AG08396 (cell line): ENCODE measurements at places on chromosomes 4 and X.
A peak's percentile ranks its signal among the peaks of the same experiment; 100 is the strongest.

DNA sequence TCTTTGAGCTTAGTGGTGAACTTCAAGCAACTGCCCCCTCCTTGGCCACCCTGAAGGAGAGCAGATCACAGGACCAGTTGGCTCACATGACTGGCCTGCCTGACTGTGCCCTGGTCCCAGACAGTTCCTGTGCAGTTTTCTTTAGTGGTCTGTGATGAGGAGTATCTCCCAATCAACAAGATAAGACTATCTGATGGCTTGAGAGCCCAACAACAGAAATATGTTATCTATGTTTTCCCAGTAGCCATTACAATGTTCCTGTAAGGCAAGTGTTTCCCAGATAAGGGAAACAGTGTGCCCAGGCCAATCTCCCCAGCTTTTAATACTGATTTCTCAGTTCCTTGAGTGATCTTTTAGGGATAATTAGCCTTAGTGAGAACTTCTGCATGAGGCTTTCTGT, 14.2 kb upstream of the TIMM8A start:
- no peak for DNase-seq

DNA sequence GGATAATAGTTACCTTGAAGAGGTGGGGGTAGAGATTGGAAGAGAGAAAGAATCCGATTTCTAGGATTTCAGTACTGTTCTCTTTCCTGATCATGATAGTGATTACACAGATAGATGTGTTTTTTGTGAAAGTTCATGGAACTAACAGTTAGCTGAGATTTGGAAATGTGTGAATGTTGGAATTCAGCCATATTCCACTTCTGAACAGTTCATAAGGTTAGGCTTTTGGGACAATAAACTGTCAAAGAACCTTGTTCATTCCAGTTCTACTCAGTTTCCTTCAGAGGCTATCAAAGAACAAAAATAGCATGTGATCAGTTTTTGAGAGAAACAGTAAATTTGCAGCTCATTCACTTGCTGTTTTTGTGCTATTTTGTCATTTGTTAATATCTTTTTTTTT, 43.6 kb downstream of the RUFY3 start:
- DNase-seq, result no peak

DNA sequence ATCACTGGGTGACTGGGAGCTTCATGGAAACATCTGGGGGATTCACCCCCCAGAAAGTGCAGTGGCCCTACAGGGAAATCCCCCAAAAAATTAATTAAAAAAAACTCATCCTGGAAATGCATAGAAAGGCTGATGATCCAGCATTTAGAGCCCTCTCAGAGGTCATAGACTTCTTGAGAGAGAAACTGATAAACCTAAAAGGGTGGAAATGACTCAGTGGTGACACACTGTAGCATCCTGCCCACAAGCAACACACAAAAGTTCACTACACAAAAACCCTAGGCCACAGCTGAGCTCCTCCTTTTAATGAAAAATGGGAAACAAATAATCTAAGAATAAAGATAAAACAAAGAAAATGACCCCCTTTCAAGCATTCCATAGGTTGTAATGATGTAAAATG, 911.5 kb downstream of the GLUD2 start:
- no peak for DNase-seq

GRCh38 chr4:163738521-163738920, 244.0 kb downstream of the TMA16 start:
- no peak for DNase-seq

GRCh38 chr4:98951710-98952109, 22.8 kb upstream of the EIF4E start:
- DNase-seq, result no peak

- no peak for DNase-seq
These were observed 106.4 kb upstream of the FAM241A start for GRCh38 chr4:112038861-112039260.

DNA sequence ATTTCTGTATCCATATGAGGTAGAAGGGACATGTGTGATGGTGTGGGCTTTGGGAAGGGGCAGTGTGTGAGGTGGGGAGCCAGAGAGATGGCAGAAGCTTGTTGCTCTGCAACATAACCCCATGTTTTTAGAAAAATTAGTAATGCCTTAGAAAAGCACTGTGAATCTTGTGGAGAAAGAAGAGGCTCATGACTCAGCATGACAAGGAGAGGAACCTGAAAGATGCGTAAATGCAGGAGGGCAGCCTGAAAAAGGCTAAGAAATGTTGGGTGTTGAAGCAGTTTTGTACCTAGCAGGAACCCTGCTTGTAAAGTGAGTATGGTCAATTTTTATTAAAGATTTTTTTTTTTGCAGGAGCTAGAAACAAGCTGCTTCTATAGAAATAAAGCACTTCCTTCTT, 59.8 kb downstream of the ARSJ start:
- no peak for DNase-seq

DNA sequence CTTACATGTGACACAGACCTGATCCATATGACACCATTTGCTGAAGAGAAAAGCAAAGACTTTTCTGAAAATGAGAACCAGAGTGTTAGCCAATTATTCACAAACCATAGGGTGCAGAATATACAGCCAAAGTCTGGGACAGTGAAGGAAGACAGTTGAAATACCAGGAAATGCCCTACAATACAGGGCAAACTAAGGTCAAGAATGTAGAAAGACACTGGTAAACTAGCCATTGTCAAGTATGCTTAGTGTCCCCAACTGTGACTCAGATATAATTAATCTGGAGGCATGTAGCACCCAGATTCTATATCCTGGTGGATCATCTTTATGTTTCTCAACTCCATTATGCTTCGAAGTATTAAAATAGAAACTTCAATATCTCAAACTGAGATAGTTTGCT, 200.9 kb upstream of the FSTL5 start:
- no peak for DNase-seq

DNA sequence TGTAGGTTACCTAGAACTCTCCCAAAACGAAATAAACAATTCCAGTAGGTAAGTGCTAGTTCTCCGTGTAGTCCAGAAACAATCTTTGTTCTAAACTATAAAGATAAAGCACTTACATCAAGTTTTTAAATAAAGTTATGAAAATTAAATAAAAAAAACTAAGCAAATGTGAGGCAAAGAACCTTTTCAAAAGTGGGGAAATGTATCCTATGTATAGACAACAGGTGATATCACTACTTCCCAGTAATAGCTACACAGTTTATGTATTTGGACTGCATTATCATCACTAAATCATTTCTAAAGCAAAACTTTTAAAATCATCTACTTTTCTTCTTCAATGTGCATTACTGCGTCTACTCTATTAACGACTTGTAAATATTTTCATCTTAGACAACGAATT, 2.0 kb downstream of the YTHDC1 start:
- DNase-seq, result no peak

GRCh38 chrX:51697397-51697796, 12.9 kb upstream of the CENPVL1 start:
- no peak for DNase-seq

GRCh38 chrX:17527135-17527701, 152.2 kb downstream of the NHS start:
- no peak for DNase-seq

DNA sequence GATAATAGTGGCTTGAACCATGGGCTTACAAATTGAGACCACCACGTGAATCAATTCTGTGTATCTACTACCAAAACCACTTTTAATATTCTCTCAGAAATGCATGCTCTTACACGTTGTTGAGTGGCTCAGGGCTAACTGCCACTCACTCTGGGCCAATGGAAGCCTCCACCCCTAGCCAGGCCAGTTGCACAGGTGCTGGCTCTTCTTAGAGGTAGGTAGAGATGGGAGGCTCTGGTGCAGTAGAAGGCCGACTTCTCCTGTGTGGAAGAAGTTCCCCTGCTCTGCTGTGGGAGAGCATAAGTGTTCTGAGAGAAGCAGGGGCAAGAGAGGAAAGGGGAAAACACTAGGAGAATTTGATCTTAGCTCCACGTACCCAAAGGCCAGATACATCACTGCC, 25.0 kb upstream of the BBS12 start:
- DNase-seq, result no peak

GRCh38 chrX:39985551-39985950, 112.2 kb downstream of the BCOR start:
- DNase-seq, result no peak

DNA sequence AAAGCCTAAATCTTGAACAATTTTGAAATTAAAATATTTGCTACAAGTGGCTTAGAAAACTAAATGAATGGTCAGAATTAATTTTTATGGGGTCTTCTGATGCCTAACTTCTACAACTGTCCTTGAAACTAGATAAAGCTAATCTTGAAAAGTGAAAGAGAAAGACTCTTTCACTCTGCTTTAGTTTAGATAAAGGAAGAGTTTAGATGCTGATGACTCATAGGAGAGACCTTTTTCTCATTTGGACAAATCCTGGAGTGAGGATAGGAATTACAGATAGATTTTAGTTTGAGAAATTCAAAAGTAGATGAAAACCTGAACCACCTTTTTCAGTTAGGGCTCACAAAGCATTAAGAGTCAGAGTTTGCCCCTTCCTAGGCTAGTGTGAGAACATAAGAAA, 342.3 kb upstream of the GRID2 start:
- DNase-seq, result no peak

DNA sequence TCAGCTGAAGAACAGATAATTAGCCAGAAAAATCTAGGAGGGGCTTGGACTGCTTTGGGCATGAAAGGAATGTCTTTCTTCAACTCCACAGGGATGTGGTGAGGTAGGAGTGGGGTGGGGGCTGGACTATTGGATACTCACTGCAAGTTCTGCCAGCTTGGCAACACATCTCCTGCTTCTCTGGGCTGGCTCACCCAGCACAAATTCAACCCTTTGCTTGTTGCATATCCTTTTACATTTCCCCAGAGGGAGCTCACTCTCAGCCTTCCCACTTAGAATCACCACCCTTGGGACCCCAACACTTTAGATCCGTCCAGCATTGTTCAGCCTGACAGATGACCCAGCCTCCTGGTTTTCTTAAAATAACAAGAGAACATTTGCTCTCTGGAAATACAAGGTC, 120.6 kb downstream of the KDR start:
- no peak for DNase-seq

DNA sequence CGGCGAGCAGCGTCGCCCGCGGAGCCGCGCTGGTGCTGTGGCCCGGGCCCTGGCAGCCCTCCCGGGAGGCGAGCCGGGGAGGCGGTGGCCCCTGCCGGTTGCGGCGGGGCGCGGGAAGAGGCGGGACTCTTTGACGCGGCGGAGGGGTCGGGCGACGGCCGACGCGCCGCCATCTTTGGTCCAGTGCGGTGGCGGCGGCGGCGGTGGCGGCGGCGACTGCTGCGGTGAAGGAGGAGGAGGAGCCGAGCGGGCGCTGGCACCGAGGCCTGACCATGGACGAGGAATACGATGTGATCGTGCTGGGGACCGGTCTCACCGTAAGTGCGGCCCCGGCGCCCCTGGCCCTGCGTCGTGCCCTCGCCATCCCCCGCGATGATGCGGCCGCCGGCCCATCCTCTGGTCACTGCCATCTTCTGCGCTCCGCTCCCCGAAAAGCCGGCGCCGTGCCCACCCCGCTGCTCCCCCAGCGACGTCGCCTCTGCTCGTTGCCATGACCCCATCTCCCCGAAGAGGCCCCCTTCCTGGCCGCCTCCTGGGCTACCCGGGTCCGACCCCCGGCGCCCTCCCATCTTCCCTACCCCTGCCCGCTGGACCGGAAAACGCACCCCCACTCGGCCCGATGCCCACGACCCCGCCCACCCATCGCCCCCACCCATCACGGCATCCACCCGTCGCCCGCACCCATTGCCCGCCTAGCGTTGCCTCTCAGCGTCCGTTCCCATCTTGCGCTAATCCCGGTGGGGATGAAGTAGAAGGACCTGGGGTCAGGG, at the start of gene GDI1:
Gene GDI1 (plus strand): TSS at position 172 of the 770 bp plus-strand sequence. CDS start 101 bp downstream, at position 273.
- peak; percentile 74 for DNase-seq

DNA sequence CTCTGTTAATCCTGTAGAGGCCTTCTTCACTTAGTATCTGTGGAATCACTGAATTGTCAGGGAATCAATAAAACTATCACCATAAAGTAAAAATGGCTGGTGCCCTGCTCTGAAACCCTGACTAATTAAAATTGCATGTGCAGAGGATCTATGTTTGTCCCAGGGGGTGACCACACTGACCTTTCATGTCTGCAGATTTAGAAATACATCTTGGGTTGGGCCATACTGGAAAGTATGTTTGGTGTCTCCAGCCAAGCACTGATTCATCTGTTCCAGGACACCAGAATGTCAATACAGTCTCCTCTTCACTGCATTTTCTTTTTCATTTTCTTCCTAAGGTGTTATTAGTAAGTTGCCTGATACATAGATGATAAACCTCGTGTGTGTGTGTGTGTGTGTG, 490.9 kb upstream of the INTU start:
- peak; percentile 41 for DNase-seq

DNA sequence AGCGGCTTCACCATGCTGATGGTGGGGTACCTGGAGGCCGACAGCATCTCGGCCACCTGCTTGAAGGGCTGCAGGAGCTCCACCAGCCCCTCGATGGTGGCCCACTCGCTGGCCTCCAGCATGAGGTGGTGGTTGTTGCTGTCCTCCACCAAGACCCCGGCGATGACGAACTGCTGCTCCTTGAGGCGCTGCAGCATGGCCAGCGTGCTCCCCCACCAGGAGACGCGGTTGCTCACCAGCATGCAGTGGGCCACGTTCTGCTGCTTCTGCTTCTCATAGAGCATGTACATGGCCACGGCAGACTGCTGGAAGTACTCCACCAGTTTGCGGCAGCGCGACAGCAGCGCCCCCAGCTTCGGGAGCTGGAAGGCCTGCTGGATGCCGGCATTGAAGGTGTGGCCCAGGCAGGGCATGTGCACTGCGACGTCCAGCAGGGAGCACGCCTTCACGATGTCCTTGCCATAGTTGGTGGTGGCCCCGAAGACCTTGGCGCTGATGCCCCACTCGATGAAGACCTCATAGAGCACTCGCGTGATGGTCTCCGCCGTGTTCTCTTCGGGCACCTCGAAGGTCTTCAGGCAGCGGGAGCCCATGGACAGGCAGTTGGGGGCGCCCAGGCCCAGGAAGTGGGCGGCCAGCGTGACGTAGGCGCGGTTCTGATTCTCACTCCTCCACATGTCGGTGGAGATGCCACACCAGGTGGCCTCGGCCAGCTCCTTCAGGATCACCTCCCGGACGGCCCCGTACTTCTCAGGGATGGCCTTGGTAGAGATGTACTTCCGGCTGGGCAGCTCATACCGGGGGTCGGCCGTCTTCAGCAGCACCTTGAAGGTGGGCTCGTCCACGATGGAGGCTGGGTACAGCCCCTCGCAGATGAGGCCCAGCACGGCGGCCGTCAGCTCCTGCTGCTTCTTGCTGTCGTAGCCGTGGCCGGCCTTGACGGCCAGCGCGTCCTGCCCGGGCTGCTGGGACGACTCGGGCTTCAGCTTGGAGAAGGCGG, 11.0 kb downstream of the DHRSX start:
- DNase-seq, result no peak

DNA sequence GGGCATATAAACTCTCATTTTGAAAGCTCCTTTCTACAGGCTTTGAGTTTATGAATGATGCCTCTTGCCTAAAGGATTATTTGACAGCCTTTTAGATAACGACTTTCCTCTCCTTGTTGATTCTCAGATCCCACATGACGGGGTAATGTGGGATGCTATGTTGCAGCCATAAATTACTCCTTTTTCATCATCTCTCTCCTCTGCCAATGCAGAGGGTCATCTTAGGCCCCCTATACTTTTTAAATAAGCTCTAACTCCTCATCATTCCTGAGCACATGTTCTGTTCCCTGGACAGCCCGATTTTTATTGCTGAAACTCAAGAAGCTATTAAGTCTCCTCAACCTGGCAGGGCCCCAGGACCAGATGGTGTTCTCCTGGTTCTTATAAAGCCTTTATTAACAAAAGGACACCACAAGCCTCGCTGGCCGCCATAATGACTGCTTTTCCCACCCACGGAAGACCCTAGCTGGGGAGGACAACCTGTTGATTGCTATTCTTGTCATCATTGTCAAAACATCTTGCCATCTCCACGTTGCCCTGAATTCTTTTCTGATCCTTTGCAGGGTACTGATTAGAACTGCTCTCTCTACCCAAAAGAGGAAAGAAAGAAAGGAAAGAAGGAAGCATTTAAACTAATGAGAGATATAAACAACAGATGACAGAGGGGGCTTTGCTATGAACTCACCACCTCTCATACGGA, 150.7 kb downstream of the DHX15 start:
- no peak for DNase-seq
